ENCODE measurements at places on chromosomes 16 and 17. TPM values are rescaled to one million over a fixed set of nuclear protein-coding genes. Genes with fewer than 3 reads are reported as not detected.

Gene CA4
- 8.2 TPM for total RNA-seq

Gene BCO1
- total RNA-seq = 2.2 TPM

Gene ACSM2A
- not detected for total RNA-seq

Gene ATP2C2
- total RNA-seq = 10.8 TPM

Gene TBC1D3C
- not detected for total RNA-seq

Gene CCL23
- total RNA-seq = not detected

Gene TXNL4B
- total RNA-seq = 16.6 TPM

Gene SLC13A2
- 0.29 TPM for total RNA-seq
